Fibroblast of the aortic adventitia (primary cell): ENCODE measurements at places on chromosomes 12 and 14. TPM values are rescaled to one million over a fixed set of nuclear protein-coding genes. Genes with fewer than 3 reads are reported as not detected.

Gene HCAR1
- 1.5 and 2.2 TPM in 2 replicates for total RNA-seq

Gene CERS5
- 20.0 and 32.7 TPM in 2 replicates for total RNA-seq

Gene HCAR3
- 0.41 TPM in 1 of 2 replicates, not detected in the other for total RNA-seq

Gene IL26
- not detected in 2 replicates for total RNA-seq

Gene DICER1
- total RNA-seq: 46.6 and 106 TPM in 2 replicates

Gene TAC3
- not detected in 2 replicates for total RNA-seq

Gene TMPO
- total RNA-seq: 49.4 and 130 TPM in 2 replicates

Gene PRKCH
- total RNA-seq: 4.2 and 17.0 TPM in 2 replicates

Gene CIDEB
- 1.9 and 4.2 TPM in 2 replicates for total RNA-seq

Gene CLEC14A
- total RNA-seq: 0.63 and 4.5 TPM in 2 replicates

Gene TAS2R19
- total RNA-seq: 6.3 and 6.5 TPM in 2 replicates

Gene C12orf43
- total RNA-seq: 12.7 and 17.8 TPM in 2 replicates

Gene SDR9C7
- total RNA-seq: not detected in 2 replicates

Gene KERA
- not detected in 2 replicates for total RNA-seq

Gene GPR65
- total RNA-seq: 0.09 TPM in 1 of 2 replicates, not detected in the other

Gene OLR1
- not detected in 2 replicates for total RNA-seq

Gene KRT86
- total RNA-seq: not detected in 2 replicates

Gene ANKS1B
- 1.5 and 47.0 TPM in 2 replicates for total RNA-seq

Gene GLIPR1
- total RNA-seq: 5.2 and 167 TPM in 2 replicates

Gene GPRC5D
- total RNA-seq: not detected in 2 replicates

Gene B4GALNT3
- 0.09 and 0.16 TPM in 2 replicates for total RNA-seq

Gene TROAP
- 4.0 and 11.3 TPM in 2 replicates for total RNA-seq

Gene PPP1R36
- 0.18 TPM in 1 of 2 replicates, not detected in the other for total RNA-seq

Gene CDK4
- 208 and 588 TPM in 2 replicates for total RNA-seq

Gene SIX6
- not detected in 2 replicates for total RNA-seq

Gene BDKRB1
- 6.9 TPM in 1 of 2 replicates, not detected in the other for total RNA-seq

Gene TRHDE
- total RNA-seq: 1.1 and 10.0 TPM in 2 replicates

Gene LALBA
- total RNA-seq: not detected in 2 replicates

Gene SLC5A8
- total RNA-seq: not detected in 2 replicates

Gene KRT6C
- total RNA-seq: not detected in 2 replicates

Gene CFL2
- 107 and 266 TPM in 2 replicates for total RNA-seq

Gene ZDHHC22
- not detected in 2 replicates for total RNA-seq

Gene MFAP5
- total RNA-seq: 220 and 259 TPM in 2 replicates

Gene NID2
- total RNA-seq: 146 and 370 TPM in 2 replicates

Gene ABCD2
- under 0.01 and 0.25 TPM in 2 replicates for total RNA-seq

Gene GPX2
- total RNA-seq: not detected in 2 replicates

Gene GLIPR1L1
- not detected in 2 replicates for total RNA-seq

Gene KLHDC1
- total RNA-seq: 4.9 and 12.8 TPM in 2 replicates

Gene KRT78
- not detected in 2 replicates for total RNA-seq

Gene MSRB3
- total RNA-seq: 36.8 and 55.1 TPM in 2 replicates

Gene ITGB7
- total RNA-seq: 0.54 TPM in 1 of 2 replicates, not detected in the other

Gene PYGL
- 39.3 and 79.5 TPM in 2 replicates for total RNA-seq

Gene AGAP2
- total RNA-seq: 0.25 and 0.27 TPM in 2 replicates

Gene ARL1
- 83.0 and 122 TPM in 2 replicates for total RNA-seq

Gene APOF
- total RNA-seq: not detected in 2 replicates

Gene TAS2R31
- 6.2 and 13.6 TPM in 2 replicates for total RNA-seq

Gene FAM181A
- total RNA-seq: not detected in 2 replicates

Gene KLRK1
- not detected in 2 replicates for total RNA-seq

Gene GRIP1
- total RNA-seq: 0.90 and 4.4 TPM in 2 replicates

Gene MARK3
- 67.7 and 79.5 TPM in 2 replicates for total RNA-seq

Gene PLEKHG7
- total RNA-seq: not detected in 2 replicates

Gene CLEC4E
- total RNA-seq: not detected in 2 replicates
